ENCODE measurements at places on chromosomes 1 and 21.
A peak's percentile ranks its signal among the peaks of the same experiment; 100 is the strongest.

GRCh38 chr1:52867087-52867863, 24.7 kb downstream of the ZYG11A start:
- DNase-seq, result no peak

DNA sequence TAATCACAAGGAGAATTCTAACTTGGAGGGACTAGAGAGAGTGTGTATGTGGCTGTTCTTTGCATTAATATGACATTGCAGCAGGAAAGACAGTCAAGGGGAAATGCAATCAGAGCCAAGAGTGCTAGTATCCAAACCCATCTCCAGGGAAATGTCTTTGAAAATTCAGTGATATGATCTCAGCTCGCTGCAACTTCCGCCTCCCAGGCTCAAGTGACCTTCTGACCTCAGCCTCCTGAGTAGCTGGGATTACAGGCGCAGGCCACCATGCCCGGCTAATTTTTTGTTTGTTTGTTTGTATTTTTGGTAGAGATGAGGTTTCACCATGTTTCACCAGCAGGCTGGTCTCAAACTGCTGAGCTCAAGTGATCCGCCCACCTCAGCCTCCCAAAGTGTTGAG, 16.3 kb downstream of the VASH2 start:
- no peak for DNase-seq

DNA sequence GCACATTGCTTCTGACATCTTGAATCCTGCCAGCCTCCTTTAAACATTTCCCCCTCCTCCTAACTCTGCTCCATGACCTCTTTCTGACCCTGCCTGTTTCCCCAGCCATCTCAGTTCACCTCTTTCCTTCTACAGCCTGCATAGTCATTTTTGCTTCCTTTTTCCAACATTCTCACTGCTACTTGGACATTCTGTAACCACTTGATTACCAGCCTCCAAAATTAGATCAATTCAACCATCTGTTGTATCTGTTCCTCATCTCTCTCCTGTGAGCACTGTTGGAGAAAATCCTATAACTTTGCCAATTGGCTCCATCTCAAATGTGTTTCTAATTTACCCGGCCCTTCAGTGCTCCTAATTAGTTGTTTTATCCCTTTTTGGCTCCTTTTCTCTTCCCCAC, 27.5 kb upstream of the GPR88 start:
- no peak for DNase-seq

DNA sequence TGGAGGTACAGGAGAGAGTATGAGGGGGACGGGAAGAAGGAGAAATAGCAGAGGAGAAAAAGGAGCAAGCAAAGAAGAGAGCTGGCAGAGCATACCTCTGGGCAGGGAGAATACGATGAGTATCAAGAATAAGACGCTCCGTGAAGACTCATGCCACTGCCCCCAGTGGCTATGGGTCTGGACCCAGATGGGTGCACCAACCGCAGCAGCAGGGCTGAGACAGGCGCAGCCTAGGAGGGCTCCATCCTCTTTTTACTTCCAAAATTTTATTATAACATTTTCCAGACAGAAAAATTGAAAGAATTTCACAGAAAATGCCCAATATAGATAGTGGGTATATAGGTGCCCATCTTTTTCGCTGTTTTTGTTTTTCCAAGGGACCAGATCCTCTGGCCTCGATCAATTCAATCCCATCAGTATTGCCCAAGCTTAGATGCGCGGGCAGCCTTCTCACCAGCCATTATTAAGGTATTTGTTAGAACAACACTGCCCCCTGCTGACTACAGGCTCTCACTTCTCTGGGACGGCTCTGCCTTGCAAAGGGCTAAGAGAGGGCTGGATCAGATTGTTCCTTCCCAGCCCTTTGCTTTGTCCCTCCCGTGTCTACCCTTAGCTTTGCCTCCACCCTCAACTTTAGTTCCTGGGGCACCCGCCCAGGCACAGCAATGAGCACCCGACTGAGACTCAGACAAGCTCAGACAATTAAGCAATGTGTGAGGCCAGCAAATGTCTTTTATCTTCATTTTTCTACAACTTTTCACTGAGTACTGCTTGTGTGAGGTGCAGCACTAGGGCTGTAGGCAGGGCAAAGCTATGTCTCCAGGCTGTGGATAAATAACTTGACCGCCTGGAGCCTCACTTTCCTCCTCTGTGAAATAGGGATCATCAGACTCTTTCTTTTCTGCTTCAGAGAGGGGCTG, 17.5 kb upstream of the CAMK1G start:
- DNase-seq, result peak; percentile 42

DNA sequence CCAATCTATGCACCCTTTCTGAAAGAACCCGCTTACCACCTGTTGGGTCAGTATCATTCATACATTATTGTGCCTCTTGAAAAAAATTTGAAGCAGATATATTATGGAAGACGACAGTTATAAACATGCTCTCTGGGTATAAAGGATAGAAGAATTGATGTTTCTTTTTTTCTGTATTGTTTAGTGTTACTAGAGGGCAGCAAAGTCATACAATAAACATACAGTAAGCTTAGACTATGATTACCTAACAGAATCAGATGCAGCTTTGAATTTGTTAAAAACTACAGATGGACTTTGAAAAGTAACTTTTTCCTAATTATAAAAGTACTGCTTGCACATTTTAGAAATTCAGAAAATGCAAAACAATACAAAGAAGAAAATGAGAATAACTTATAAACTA, 11.1 kb upstream of the PAXBP1 start:
- no peak for DNase-seq

All from stimulated activated CD4-positive, alpha-beta T cell treated with anti-CD3 and anti-CD28 coated beads, Interleukin-15, amount 100 ng/mL, for 1 hour (primary cell).